ENCODE measurements at places on chromosomes 5 and 9.
A peak's percentile ranks its signal among the peaks of the same experiment; 100 is the strongest.

- no peak for DNase-seq
Measured at GRCh38 chr5:142508591-142508990, 177.3 kb downstream of the FGF1 start.

GRCh38 chr9:126303488-126303887 lies 23.1 kb upstream of the MVB12B start:
- no peak for DNase-seq

GRCh38 chr9:116152390-116152789 lies 1.2 kb upstream of the PAPPA start:
- no peak for DNase-seq

GRCh38 chr9:111375817-111376564 lies 46.0 kb upstream of the OR2K2 start:
- DNase-seq = no peak

- peak; percentile 65 for DNase-seq
Measured at GRCh38 chr5:149367249-149367971, 9.6 kb downstream of the PCYOX1L start.

DNA sequence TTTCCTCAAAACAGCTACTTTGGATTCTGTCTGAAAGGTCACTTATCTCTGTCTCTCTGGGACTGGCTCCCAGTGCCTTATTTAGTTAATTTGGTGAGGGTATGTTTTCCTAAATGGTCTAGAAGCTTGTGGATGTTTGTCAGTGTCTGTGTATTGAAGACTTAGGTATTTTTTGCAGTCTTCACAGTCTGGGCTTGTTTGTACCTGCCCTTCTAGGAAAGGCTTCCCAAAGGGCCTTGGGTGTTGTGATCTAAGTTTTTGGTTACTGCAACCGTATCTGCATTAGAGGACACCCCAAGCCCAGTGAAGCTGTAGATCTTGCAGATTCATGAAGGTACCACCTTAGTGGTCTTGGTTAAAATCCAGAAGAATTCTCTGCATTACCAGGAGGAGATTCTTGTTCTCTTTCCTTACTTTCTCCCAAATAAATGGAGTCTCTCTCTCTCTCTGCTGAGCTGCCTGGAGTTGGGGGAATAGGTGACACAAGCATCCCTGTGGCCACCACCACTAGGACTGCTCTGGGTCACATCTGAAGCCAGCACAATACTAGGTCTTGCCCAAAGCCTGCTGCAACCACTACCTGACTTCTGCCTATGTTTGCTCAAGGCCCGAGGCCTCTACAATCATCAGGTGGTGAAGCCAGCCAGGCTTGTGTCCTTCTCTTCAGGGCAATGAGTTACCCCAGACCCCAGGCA lies 17.8 kb upstream of the CCNB1 start:
- DNase-seq = no peak

DNA sequence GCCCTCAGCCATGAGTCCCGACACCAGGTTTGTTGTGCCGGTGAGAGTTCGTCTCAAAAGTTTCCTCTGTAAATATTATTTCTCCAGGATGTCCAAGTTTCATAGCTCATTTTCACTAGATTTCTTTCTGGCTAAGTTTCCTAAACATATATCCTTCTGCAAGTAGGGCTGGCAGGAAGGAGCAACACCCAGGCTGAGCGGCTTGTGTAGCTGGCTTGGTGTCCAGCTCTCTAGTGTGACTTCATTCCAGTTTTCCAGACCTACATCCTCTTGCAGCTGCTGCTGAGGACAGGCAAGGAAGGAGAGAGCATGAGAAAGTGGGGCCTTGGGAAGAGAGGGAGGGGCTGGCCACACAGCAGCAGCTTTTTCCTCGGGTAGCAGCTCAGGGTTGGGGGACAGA lies 80.3 kb downstream of the FGF1 start:
- DNase-seq = no peak
